Keratinocyte (primary cell): ENCODE measurements at places on chromosomes 2 and 18. TPM values are rescaled to one million over a fixed set of nuclear protein-coding genes. Genes with fewer than 3 reads are reported as not detected.
A peak's percentile ranks its signal among the peaks of the same experiment; 100 is the strongest.

DNA sequence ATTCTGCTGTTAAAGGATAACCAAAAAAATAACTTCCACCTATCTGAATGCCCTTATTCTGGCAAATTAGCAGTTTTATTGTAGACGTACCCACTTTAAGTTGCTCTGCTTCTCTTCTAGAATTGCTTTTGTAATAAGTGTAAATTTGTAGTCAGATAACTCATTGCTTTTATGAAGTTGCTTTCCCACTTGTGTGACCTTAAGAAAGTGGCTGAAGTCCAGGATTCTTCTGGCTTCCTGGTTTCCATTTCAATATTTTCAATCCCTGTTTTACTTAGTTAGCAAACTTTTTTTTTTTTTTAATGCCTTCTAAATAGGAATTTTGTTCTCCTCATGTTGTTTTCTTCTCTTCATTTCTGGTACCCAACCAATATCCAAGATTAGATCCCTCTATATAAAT lies 59.8 kb downstream of the GLS start:
- no peak for DNase-seq

GRCh38 chr18:58106289-58107070 lies 62.5 kb downstream of the NEDD4L start:
- no peak for DNase-seq

GRCh38 chr2:11829947-11830707 lies 83.7 kb downstream of the LPIN1 start:
- DNase-seq = peak; percentile 83

DNA sequence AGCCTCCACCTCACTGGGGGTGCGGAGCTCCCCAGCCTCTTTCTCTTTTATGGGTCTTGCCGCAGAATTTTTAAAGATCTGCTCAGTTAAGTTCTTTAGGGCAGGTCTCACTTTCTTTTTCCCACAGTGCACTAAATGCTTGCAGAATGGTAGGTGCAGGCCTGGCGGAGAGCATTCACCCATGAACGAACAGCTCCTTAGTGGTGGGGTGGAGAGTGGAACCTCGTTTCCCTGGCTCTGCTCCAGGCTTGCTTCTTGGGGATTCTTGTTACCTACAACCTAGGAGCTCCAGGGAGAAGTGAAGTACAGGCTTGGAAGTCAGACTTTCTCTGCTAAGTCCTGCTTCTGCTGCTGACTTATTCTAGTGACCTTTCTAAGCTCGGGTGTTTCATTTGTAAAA lies 70.3 kb upstream of the PXDN start:
- no peak for DNase-seq

DNA sequence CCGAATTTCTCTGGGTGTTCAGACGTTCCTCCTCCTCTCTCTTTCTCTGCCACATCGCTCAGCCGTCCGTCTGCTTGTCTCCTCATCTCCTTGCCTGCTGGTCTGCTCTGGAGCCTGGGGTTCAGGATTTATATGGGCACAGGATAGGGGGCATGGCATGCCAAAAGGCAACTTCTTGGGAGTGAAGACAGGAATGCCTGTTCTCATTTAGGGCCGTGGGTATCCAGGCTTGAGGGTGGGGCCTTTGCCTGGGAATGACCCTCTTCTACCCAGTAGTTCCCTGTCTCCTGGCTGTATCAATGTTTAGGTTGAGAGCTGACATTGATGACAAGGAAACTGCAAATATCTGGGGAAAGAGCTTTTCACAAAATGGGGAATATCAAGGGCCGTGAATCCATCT lies 98.0 kb downstream of the HRH4 start:
- no peak for DNase-seq

- no peak for DNase-seq
Observed at GRCh38 chr18:63307551-63308200, 11.9 kb downstream of the BCL2 start.

OSBPL6 gene
- polyA plus RNA-seq = 8.2 to 11.6 TPM (median 10.1 TPM) in 3 replicates

LRP2 gene
- polyA plus RNA-seq = not detected in 3 replicates

LYPD1 gene
- polyA plus RNA-seq = 0.02 to 0.03 TPM (median 0.03 TPM) in 3 replicates

DCDC2C gene
- not detected in 3 replicates for polyA plus RNA-seq
